ENCODE measurements at places on chromosomes 2 and 18. TPM values are rescaled to one million over a fixed set of nuclear protein-coding genes. Genes with fewer than 3 reads are reported as not detected.

DNA sequence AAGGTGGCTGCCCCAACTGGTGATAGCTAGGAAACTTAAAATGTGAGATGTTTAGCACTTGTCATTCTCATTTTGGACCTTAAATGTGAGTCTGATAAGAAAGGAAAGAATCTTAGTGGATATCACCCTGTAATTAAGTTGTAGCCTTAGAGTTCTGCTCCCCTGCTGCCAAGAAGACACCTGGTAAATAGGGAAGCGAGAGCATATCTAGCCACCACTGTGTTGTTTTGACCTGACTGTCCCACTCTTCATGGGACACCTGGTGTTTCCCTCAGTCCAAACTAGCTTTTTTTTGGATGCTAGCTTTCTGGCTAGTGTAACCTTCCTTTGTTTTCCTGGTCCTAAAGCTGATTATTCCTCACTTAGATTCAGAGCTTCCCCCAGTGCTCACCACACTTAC is 357.6 kb downstream of the RAD51AP2 start:
- no peak for DNase-seq

GRCh38 chr2:231713730-231714638 is 5.7 kb downstream of the PTMA start:
- no peak for DNase-seq

GRCh38 chr18:76822506-76823160 is at the start of gene ZNF236:
TSS of gene ZNF236 (plus strand) at chr18:76822557. CDS start at chr18:76822608, 51 bp downstream.
- no peak for DNase-seq

DNA sequence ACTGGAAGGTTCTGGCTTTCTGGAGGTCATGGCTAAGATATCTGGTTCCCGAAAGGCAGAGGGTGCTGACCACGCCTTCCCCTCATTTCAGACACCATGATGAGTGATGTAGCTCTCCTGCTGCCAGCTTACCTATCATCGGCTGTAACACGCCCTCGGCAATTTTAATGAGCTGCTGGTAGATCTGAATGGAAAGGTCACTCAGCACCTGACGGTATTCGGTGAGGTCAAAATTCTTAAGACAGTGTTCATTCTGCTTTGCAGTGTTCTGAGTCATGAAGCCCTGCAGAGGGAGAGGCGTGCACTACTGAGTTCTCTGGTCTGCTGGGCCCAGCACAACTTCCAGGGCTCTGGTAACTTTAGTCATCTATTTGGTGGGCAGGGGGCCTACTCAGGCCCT is 25.7 kb upstream of the ACAA2 start:
- no peak for DNase-seq

DNA sequence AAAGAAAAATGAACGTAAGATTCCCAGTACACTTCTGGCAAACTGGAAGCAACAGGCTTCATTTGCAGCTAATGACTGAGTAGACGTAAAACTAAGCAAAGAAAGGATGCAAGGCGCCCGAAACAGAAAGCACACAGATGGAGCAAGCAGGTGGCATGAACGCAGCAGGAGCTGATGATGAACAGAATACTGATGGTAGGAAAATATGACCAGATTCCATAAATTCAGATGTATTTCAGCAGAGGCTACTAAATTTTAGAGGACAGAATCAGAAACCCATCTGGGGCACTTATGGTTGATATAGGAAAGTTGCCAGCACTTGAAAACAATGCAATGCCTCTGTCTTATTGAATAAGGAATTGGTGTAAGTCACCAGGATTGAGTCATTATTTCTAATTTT is 658.7 kb upstream of the LINC00305 start:
- DNase-seq, result no peak

- no peak for DNase-seq
These were observed 498.1 kb downstream of the SLC4A3 start for GRCh38 chr2:220125551-220125950.

GRCh38 chr2:15359716-15360531 is 201.2 kb downstream of the NBAS start:
- DNase-seq, result no peak

GRCh38 chr18:37412333-37412732 is 153.3 kb downstream of the CELF4 start:
- DNase-seq, result no peak

GRCh38 chr2:54239427-54239826 is 16.6 kb downstream of the TSPYL6 start:
- DNase-seq, result no peak

SPATA3 gene
- total RNA-seq, result not detected

IL36G gene
- not detected for total RNA-seq

ADCY3 gene
- total RNA-seq, result 90.6 TPM

SLC35G4 gene
- not detected for total RNA-seq

YWHAQ gene
- total RNA-seq, result 173 TPM

Measured in vagina (tissue), 2 donors.